ENCODE measurements at places on chromosomes 3 and 15.
A peak's percentile ranks its signal among the peaks of the same experiment; 100 is the strongest.

- DNase-seq = peak; percentile 33
Observed at GRCh38 chr15:78438619-78439285, 736 bp downstream of the IREB2 start.

DNA sequence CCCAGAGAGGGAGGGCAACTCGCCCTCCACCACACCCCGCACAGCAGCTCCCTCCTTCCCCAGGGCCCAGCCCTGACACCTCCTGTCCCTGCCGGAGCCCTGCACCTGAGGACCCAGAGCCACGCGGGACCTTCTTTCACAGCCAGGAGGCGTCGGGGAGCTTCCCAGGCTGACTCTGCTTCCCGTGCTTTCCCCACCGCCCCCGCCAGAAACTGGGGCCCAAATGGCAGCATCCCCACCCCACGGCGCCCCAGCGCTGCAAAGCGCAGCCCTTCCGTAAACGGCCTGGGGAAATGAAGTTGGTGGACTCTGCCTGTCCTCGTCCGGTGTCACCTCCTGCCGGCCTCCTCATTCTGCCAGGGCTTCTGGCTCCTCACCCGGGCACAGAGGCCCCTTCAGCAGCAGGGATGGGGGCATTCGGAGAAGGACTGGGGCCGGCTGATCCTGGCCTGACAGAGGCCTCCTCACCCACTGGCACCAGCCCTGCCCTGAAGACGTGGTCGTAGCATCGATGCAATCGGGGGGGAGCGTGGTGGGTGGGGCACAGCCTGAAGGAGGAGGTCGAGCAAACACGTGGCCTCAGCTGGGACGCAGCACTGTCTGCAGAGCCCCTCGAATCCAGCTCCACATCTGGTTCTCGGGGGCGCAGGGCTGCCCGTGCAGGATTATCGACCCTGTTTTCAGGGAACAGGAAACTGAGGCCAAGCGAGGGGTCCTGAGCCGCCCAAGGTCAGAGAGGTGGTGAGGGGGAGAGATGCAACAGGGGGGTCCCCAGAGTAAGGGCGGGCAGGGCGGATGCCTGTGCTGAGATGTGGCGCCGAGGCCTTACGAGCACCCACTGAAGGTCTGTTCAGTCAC, 235.4 kb downstream of the XXYLT1 start:
- DNase-seq = no peak

- DNase-seq = no peak
Observed at GRCh38 chr3:126930936-126931600, 51.8 kb upstream of the PLXNA1 start.

GRCh38 chr3:120684896-120685295, 2.9 kb upstream of the HGD start:
- DNase-seq = no peak

DNA sequence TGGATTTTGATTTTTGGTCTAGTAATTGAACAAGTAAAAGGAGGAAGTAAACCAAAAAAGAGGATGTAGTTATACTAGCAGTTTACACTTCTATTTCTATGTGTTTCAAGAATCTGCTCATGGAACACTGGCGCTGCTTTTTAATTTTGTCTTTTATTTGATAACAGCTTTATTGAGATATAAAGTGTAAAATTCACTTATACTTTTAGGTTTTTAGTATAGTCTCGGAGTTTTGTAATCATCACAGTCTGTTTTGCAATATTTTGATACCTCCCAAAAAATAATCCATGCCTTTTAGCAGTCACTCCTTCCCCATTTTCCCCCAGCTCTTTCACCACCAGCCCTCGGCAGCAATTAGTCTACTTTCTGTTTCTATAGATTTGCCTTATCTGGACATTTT, 18.0 kb downstream of the UBE2E2 start:
- DNase-seq = no peak

DNA sequence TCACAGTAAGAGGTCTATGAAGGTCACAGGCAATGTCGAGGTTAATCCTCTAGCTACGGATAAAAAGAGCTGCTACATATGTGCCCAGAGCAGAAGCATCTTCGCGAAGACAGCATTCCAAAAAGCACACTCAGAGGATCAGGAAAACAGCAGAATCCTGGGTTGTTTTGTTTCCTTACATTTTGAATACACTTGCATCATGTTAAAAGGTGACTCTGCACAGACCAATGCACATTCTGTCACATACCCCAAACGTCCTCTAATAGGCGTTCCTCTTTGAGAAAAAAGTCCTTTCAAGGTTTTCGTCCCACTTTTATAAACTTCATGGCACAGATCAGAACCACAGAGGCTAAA, 52.7 kb downstream of the VGLL4 start:
- DNase-seq = no peak

- DNase-seq = peak; percentile 19
Observed at GRCh38 chr15:77530576-77530975, 102.1 kb downstream of the LINGO1 start.

- no peak for DNase-seq
Observed at GRCh38 chr3:157549498-157549897, 46.3 kb upstream of the VEPH1 start.

DNA sequence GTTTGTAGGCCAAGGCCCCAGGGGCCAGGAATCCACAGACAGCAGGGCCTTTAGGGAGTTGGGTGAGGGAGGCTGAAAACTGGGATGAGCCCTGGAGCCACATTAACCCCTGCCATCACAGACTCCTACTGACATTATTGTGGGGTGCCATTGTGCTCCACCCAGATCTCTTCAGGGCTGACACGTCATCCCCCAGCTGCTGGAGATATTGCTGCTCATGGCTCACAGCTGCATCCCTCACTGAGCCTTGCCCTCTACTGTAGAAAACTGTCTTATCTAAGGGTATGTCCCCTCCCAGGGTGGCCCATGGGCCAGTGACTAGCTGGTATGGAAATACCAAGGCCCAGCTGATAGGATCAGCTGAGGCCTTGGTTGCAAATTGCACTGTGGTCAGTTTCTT, 87.3 kb upstream of the PRR23C start:
- DNase-seq = no peak

- DNase-seq = peak; percentile 67
Observed at GRCh38 chr3:15498431-15499214, 22.9 kb downstream of the COLQ start.

DNA sequence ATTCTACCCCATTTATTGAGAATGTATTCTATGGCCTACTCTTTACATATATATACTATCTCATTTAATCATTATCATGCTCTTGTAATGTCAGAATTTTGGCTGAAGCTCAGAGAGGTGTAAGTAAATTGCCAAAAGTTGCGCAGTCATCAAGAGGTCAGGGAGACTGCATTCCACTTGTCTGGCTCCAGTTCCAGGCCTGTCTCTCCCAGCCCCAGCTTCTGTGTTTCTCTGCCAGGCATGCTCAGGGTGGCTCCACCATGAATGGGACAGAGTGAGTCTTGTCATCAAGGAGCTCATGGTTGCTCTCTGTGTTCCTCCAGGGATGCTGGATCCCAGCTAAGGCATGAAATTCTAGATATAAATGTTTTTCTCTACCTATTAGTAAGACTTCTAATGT, 635.1 kb upstream of the MDFIC2 start:
- DNase-seq = no peak

- DNase-seq = no peak
Observed at GRCh38 chr15:91237445-91237844, 137.4 kb downstream of the SV2B start.

- DNase-seq = peak; percentile 93
Observed at GRCh38 chr3:51706788-51707731, at the start of gene GRM2. Gene GRM2, plus strand, starts transcription at chr3:51707068. Its CDS starts 1,916 bp downstream, at chr3:51708984.

DNA sequence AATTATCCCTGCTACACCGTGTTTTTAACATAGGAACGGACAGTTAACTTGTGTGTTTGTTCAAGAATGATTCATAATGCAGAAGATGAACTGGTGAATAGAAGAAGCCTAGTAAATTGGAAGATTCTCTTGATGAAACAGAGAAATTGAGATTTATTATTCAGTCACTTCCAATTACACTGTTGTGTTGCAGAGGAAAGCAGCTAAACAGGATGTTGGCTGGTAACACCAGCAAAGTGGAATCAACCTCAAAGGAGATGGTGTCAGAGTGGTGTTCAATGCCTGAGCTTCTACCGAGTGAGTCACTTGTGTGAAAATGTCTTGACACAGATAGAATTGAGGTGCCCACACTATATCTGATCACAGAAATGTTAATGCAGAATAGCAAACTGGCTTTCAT, 399.6 kb downstream of the LPP start:
- DNase-seq = no peak

DNA sequence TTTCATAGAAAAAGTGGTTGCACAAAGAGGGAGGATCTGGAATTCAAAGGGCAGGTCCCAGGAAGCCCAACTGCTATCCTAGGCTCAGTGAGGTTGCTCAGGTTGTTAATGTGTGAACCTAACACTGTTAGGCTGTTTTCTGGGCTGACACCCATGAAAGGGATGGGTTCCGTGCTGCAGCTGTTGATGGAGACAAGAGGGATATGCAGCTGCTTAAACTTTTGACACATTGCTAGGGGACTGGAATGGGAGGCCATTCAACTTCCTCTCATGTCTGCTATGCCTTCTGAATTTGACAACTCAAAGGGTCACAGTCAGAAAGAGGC, 198.0 kb upstream of the NR2E3 start:
- DNase-seq = peak; percentile 77

- DNase-seq = peak; percentile 89
Observed at GRCh38 chr3:12994607-12995388, 78.4 kb downstream of the IQSEC1 start.

DNA sequence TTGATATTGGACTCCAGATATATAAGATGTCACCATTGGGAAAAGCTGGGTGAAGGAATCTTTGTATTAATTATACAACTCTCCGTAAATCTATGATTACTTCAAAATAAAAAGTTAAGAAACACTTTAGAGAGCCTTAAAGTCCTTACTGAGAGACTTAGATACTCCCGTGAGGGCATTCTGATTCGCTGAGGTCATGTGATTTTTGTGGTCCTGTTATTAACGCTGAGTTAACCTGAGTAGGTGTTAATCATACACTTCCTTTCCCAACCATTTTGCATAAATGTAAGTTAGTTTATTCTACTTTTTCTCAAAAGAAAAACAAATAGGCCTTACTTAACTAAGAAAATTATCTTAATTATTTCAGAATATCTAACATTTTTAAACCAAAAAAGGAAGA, 67.1 kb upstream of the LMOD3 start:
- DNase-seq = no peak

GRCh38 chr15:95013381-95013780, 782.0 kb downstream of the MCTP2 start:
- DNase-seq = no peak

GRCh38 chr3:67288466-67289106, 290.5 kb downstream of the KBTBD8 start:
- DNase-seq = no peak

DNA sequence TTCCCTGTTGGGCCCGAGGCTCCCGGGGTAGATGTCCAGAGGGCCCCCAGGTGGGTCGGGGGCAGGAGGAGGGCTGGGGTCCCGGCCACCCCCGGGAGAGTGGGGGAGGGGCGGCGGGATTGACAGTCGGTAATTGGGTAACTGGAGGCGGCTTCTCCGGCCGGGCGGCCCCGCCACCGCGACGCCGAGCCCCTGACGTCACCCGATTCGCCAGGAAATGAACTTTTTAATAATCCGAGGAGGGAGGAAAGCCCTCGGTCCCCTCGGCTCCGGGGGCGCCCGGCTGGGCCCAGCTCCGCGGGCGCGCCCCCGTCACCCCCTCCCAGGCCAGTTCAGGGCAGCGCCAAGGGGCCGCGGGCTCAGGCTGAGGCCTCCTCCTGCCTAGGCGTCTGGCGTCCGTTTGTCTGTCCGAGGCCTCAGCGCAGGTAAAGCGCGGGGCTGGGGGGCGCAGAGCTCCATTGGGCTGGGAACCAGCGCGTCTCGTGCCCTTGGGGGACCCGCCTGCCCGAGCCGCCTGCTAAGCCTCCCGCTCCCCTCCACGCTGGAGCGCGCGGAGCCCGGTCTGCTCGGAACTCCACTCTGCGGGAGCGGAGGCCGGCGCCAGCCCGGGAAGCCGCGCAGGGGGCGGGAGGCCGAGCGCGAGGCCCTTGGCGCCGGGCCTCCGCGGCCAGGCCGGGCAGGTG, 3.9 kb downstream of the GATA2 start:
- peak; percentile 58 for DNase-seq

- DNase-seq = no peak
Observed at GRCh38 chr3:172066880-172067796, 27.8 kb downstream of the FNDC3B start.

DNA sequence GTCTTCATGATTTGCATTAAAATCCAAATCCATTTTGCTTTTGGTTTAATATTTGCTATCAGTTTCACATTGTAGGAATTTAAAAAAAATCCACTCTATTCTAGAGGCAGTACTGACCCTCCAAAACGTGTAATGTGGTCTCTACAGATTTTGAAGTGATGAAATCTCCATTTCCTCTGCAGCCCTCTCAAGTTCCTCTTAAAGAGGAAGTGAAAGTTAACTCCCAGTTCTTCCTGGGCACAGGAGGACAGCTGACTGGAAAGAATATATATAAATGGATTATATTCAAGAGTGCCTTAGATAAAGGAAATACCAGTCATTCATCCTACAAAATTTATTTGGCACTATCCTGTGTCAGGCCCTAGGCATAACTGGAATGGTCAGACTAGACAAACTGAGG, 83.5 kb upstream of the PLCL2 start:
- DNase-seq = no peak

GRCh38 chr3:71237672-71238071, 345.9 kb downstream of the FOXP1 start:
- DNase-seq = no peak

- DNase-seq = no peak
Observed at GRCh38 chr3:87370007-87370406, 93.6 kb upstream of the POU1F1 start.

- DNase-seq = no peak
Observed at GRCh38 chr3:156256256-156256655, 135.9 kb downstream of the KCNAB1 start.

GRCh38 chr3:64331605-64332004, 106.3 kb upstream of the PRICKLE2 start:
- no peak for DNase-seq

DNA sequence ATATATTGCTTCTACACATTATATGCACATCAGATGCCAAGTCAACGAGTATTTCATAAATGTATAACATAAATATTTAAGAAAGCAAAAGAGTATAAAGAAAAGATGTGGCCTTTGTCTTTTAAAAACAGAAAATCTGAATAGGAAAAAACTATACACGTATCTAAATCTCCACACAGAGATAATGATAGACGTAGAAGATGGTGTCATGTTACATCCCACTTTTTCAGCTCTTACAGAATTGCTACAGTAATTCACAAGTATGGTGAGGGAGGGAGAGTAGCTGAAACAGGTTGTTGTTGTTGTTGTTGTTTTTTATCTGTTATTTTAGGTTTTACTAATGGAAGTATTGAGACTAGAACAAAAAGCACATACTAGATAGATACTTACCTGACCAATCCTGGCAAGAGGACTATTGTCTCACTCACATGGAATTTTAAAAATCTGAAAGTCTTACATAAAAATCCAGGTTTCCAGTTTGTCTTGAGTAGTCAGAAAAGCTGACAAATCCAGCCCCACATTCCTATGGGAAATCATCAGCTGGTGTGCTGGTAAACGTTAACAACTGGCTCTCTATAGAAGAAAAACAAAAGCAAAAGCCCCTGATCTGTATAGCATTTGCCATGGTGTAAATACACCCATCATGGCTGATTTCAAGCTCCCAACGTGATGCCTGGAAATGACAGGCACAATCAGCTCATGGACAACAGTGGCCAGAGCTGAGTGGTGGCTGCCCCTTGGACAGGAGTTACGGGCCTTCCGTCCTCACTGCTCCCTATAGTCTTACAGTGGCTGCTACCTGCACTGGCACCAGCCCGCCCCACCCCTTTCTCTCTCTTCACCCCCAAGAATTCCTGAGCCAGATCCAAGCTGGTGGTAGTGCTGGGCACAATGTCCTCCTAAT, 47.4 kb upstream of the VGLL4 start:
- DNase-seq = no peak

GRCh38 chr3:65749066-65749465, 289.7 kb downstream of the MAGI1 start:
- DNase-seq = no peak
